ENCODE measurements at places on chromosomes 13 and 19. TPM values are rescaled to one million over a fixed set of nuclear protein-coding genes. Genes with fewer than 3 reads are reported as not detected.

The C1QTNF9B gene
- total RNA-seq = 4.1 TPM

The PABPC3 gene
- 0.07 TPM for total RNA-seq

The TNFSF13B gene
- total RNA-seq = 1.8 TPM

The ATP4A gene
- total RNA-seq = not detected

The OVOL3 gene
- total RNA-seq = not detected

The ZNF543 gene
- total RNA-seq = 6.1 TPM

The SIGLEC11 gene
- 0.59 TPM for total RNA-seq

- DNase-seq = no peak
These were observed 10.8 kb upstream of the MISP start for GRCh38 chr19:739998-740715.

DNA sequence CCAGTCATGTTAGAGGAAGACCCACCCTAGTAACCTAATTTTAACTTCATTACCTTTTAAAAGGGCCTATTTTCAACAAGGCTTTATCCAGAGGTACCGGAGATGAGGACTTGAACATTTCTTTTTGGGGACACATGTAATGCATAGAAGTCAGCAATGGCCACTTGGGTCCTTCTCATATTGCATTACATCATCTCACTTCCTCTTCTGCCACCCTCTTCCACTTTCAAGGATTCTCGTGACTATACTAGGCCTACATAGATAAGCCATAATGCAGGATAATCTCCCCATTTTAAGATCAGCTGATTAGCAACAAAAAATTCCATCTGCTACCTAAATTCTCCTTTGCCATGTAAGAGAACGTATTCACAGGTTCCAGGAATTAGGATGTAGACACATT is 557.2 kb downstream of the KCTD12 start:
- DNase-seq = no peak

DNA sequence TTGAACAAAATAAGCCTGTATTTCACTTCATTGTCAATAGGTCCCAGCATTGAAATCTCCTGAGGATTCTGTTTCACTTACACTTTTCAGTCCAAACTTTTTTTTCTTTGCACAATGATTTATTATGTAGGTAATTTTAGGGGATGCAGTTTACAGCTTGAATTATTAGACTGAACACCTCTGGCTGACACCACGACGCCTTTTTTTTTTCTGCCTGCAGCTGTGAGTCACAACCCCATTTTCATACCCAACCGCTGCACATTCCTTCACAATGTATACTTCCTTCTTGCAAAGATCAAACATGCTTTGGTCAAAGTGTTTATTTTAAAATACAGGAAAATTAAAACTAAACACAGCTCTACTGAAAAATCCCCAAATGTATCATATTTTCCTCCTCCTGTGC is 11.4 kb downstream of the ZIC2 start:
- no peak for DNase-seq

- DNase-seq = peak; percentile 78
These were observed 10.5 kb downstream of the PVR start for GRCh38 chr19:44653977-44654774.

GRCh38 chr13:19067767-19068166 is 113.9 kb downstream of the TUBA3C start:
- DNase-seq = no peak

DNA sequence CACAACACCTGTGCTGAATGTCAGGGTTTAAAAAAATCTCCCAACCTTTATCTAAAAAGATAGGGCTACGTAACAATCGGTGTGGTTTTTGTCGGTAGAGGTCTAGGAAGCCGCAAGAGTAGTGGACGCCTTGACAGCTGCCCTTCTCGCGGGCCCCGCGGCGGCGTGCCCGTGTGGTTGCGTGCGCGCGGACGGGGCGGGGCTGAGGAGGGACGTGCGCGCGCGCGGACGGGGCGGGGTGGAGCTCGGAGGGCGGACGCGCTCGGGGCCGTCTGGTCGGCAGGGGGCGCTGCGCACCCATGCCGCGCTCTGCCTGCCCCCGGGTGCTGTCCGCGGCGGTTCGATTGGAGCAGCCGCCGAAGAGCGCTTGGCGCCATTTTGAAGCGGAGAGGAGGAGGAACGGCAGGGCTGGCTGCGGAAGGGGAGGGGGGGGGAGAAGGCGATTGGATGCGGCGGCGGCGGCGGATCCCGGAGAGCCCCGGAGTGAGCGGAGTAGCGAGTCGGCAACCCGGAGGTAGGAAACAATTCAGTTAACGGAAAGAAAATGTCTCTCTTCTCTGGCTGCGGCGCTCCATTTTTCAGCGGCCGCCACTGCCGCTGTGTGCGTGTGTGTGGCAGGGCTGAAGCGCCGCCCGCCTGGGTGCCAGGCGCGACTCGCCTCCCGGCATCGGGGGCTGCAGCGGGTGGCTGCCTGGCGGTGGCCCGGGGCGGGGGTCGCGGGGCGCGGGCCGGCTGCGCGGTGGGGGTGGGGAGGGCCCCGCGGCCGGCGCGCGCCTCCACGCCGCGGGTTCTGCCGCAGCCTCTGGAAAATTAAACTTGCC is at the start of gene PDS5B:
TSS of gene PDS5B (plus strand) at position 373 of the 821 bp plus-strand sequence. CDS start 62,321 bp downstream, outside the sequence.
- peak; percentile 98 for DNase-seq

DNA sequence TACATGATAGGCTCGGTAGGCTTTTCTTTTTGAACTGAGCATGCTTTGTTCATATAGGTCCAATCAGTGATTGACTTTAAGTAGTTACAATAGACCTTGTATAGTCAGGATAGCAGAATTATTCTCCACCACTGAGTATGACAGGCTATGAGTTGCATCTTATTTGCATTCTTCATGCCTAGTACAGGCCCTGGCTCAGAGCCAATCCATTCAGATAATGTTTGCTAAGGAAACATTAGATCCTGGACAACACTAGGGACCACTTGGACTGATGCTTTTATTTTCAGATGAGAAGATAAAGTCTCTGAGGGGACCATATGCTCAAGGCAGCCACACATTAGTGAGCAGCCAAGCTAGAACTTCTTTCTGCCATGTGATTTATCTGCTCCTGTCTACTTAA is 133.9 kb downstream of the KL start:
- DNase-seq = no peak

DNA sequence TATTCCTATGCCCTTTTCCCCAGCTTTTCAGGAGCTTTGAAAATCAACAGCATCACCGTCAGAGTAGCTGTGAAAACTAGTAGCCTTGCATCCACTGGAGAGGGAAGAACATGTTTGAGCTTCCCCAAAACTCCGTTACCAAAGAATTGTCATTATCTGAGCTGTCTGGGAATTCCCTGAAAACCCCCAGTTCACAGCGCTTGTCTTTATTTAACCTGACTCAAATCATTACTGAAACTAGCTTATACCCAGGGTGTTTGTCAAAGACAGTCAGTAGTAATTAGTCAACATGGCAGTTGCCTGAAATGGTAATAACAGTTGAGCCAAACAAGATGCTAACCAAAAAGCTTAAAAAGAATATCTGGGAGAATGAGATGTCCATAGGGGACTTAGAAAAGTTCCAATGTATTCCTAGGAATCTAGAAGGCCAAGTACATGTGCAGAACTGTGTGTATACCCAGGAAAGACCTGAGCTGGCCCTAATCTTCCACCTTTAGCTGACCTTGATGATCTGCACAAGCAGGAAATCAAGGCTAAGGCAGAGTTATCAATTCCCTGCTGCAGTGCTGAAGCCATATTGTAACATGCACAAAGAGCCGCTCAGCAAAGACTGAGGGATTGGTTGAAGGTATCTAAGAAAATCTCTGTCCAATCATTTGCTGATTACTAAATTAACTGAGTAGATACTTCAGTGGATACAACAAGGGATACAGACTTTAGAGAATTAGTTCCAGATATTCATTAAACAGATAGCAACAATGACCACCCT is 130.8 kb downstream of the KL start:
- no peak for DNase-seq

- peak; percentile 68 for DNase-seq
These were observed 39.3 kb downstream of the EFNA2 start for GRCh38 chr19:1324806-1325567.

DNA sequence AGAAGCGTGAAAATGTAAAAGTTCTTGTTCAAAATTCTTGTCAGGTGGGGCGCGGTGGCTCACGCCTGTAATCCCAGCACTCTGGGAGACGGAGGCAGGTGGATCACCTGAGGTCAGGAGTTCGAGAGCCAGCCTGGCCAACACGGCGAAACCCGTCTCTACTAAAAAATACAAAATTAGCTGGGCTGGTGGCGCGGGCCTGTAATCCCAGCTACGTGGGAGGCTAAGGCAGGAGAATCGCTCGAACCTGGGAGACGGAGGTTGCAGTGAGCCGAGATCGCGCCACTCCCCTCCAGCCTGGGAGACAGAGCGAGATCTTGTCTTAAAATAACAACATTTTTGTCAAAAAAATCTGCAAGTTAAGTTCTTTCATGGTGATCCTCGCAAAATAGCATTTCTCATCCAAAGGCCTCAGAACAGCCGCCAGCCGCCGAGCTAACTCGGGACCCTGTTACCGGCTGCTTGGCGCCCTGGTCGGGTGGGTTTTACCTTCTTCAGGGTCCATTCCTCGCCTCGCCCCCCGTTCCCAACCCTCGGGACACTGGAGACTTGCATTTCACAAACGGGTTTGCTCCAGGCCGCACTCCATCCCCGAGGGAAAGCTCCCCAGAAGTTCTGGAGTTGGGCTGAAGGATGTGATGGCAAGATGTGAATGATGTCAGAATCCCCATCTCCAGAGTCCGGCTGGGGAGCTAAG is 1.6 kb downstream of the LATS2 start:
- no peak for DNase-seq

DNA sequence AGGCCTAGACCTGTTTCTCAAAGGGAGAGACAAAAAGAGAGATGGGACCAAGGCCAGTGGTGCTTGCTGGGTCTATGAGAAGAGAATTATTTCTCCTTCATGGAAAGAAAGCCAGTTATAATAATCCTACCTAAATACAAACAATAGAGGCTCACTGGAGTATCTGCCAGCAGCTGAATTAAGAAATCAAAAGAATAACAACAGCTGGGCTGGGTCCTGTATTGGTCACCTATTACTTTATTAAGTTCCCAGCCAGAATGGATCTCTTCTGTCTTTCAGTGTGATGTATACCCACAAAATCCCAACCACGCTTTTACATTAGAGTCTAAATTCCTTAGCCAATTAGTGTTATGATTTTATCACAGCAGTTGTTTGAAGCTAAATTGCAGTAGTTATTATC is 297.8 kb upstream of the DACH1 start:
- no peak for DNase-seq

- no peak for DNase-seq
These were observed 22.0 kb upstream of the TPT1 start for GRCh38 chr13:45362939-45363338.

- no peak for DNase-seq
These were observed 532.5 kb upstream of the SLC10A2 start for GRCh38 chr13:103598671-103599070.

GRCh38 chr13:85690368-85690767 is 108.9 kb downstream of the SLITRK6 start:
- DNase-seq = no peak

DNA sequence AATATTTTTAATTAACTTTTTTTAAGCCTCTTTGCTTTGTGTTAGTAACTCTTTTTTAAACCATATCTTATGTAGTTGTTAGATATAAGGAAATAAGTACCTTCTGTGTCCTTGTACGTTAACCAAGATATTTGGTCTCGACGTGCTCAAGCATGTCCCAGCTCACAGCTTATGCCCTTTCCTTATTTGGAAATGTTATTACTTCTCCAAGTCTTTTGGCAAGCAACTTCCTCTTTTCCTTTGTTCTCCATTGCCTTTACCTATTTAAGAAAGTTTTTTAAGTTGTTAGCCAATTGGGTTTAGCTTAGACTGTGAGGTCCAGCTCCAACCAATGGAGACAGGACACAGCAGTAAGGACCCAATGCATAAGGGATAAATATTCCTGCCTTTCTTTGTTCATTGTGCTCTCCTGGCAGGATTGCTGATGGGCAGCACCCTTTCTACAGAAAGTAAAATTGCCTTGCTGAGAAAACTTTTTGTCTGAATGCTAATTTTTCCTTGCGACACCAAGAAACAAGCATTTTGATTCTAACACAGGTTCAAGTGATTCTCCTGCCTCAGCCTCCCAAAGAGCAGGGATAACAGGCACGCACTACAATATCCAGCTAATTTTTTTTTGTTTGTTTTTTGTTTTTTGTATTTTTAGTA is 5.2 kb downstream of the DKKL1 start:
- DNase-seq = no peak

DNA sequence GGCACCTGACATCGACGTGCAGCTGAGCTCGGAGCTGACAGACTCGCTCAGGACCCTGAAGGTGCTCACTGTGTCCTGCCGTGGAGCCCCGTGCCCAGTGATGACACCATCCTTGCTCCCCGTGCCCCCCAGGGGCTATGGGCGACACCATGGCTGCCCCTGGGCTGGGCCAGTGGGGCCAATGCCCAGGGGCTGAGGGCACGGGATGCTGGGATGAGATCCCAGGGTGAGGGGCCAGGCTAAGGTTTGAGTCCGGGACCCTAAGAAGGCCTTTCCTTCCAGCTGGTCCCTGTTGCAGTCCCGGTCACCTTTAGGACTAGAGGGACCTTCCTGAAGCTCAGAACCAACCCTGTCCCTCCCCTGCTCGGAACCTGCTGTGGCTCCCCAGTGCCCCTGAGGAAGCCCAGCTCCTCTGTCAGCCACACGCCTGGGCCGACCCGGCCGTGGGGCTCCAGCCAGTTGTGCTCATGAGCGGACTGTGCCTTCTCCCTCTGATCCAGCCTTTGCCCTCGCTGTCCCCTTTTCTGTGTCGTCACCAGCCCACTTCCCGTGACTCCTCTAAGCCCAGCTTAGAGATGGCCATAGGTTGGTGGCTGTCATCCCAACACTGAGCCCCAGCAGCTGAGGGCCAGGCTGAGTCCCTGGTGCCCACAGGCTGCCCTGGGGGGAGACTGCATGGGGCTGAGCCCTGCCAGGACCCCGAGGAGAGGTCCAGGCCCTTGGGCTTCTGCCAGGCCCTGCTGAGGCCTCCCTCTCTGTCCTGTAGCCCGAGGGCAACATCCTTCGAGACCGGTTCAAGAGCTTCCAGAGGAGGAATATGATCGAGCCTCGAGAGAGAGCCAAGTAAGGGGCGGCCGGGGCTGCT is 10.6 kb downstream of the NOP53 start:
- DNase-seq = no peak

GRCh38 chr19:38441657-38442348 is 8.3 kb downstream of the RYR1 start:
- DNase-seq = no peak

- peak; percentile 92 for DNase-seq
These were observed 18.2 kb downstream of the LSM4 start for GRCh38 chr19:18304458-18305310.

DNA sequence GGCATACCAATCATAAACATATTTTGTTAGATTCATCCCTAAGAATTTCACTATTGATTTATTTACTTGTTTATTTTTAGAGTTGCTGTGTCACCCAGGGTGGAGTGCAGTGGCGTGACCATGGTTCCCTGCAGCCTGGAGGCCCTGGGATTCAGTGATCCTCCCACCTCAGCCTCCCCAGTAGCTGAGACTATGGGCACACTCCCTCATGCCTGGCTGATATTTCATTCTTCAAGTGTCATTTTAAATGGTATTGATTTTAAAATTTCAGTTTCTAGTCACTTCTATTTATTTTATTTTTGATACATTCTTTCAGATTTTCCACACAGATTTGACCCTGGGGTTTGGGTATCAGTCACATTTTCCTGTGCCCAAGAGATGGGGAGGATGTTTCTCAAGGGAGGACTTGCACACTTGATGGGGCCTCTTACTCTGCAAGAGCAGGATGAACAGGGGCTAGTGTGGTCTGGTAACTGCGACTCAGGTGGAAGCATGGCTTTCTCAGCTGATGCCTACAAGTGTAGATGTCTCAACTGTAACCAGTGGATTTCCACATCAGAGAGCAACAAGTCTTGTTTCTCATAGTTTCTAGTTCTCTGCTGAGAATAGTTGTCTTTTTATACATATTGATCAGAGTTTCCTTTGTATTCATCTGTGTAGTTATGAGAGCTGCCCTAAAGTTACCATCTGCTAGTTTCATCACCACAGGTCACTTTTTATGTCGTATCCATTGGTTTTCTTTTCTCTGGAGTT is 40.2 kb downstream of the CCNE1 start:
- DNase-seq = no peak
